ENCODE measurements at places on chromosomes 4 and X.

- DNase-seq = no peak
Observed at GRCh38 chrX:105645667-105646357, 176.5 kb upstream of the NRK start.

- no peak for DNase-seq
Observed at GRCh38 chr4:14545163-14545562, 457.1 kb upstream of the CPEB2 start.

DNA sequence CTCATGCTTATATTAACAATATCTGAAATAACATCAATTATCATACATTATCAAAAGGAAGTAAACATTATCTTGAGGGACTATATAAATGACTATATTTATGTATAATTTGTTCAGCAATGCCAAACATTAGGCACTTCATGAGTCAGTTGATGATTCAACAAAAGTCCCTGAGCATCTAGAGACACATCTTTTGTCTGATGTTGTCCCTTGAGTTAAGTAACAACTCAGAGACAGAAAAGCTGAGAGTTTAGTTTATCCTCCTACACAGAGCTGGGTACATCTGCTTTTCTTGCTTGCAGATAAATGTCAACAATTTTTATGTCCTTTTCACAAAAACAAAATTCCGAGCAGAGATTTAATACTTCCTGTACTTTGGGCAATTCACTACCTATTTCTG is 311.1 kb downstream of the INPP4B start:
- no peak for DNase-seq

DNA sequence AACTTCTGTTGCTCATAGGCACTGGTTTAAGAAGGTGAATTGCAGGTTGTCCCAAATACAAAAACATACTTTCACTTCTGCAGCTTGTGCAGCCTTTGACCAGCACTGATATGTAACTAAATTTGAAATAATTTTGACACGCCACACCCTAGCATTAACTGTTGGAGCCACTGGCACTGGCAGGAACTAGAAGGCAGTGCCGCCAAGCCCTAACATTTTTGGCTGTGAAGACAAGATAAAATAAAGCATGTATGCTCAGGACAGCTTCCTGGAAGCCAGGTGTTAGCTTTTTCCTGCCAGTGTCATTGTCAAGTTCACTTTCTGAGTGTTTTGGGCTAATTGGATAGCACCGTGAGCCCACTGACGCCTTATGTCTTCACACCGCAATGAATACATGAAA is 65.3 kb upstream of the FBXW7 start:
- no peak for DNase-seq

DNA sequence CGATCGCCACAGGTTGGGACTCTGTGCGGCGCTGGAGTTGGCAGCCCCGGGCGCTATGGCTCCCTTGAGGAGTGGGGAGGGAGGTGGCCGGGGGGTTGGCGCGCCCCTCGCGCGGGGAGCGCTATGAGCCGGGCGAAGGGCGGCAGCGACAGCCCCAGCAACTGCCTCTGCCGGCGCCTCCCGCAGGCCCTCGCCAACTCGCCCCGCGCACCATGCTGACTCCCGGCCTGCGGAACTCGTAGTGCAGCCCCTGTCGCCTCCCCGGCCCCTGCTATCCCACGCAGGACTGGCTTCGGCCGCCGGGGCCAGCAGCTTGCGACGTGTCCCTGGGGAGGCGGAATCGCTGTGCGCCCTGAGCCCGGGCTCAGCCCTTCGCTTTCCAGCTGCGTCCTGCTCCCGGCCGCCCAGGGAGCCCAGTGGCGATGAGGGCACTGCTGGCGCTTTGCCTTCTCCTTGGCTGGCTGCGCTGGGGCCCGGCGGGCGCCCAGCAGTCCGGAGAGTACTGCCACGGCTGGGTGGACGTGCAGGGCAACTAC is 415 bp downstream of the SHISA3 start:
- DNase-seq = no peak

GRCh38 chr4:103754844-103755243 is 35.1 kb upstream of the TACR3 start:
- DNase-seq = no peak

DNA sequence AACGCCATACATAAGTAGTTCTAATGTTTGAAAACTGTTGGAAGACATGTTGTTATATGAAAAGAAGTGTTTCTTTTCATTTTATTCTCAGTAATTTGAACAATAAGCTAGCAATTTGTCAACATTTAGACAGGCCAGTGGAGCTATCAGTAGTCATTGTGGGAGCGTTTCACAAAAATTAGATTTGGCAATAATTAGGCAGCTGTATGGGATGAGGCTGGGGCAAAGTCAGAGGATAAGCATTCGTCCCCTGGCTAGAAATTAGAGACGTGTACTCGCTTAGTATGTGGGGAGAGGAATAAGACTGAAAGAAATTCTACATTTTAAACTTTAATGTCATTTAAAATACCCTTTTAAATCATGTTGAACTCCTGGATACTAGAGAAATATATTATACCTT is 70.6 kb downstream of the TMEM144 start:
- no peak for DNase-seq

DNA sequence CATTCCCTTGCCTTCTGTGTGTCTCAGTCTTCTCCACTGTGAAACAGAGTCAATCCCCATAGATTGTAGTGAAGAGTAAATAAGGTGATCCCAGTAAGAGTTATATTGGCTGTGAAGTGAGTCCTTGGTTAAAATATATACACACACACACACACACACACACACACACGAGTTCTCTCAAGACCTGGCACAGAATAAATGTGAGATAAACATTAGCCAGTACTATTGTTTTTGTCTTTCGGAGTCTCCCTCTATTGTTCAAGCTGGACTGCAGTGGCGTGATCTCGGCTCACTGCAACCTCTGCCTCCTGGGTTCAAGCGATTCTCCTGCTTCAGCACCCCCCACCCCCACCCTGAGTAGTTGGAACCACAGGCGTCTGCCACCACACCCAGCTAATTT is 44.8 kb upstream of the FAM156A start:
- no peak for DNase-seq

- DNase-seq = no peak
Observed at GRCh38 chrX:104854188-104854587, 288.2 kb downstream of the IL1RAPL2 start.

- DNase-seq = peak; percentile 8
Observed at GRCh38 chr4:100823066-100823992, 305.5 kb upstream of the EMCN start.

DNA sequence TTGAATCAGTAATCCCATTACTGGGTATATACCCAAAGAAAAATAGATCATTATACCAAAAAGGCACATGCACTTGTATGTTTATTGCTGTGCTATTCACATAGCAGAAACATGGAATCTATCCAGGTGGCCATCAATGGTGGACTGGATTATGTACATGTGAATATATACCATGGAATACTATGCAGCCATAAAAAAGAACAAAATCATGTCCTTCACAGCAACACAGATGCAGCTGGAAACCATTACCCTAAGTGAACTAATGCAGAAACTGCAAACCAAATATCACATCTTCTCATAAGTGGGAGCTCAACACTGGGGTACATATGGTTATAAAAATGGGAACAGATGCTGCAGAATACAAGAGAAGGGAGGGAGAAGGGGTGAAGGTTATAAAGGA is 110.7 kb downstream of the ABCB7 start:
- no peak for DNase-seq

DNA sequence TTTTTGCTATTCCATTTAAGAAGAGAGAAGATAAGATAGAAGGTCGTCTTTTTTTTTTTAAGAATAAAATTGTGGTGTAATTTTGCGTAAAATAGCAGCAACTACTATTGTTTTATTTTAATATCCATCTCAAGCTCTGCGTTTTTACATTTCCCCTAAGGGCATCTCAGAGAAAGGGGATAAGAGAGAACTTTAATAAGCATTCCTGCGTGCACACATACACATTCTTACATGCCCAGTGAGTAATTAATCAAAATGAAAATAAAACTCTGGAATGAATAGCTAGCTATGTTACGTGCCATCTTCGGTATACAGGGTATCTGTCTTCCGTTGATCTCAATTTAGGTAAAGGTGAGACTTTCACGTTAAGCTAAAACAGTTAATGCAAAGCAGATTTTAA is 200.3 kb upstream of the TENM3 start:
- no peak for DNase-seq

DNA sequence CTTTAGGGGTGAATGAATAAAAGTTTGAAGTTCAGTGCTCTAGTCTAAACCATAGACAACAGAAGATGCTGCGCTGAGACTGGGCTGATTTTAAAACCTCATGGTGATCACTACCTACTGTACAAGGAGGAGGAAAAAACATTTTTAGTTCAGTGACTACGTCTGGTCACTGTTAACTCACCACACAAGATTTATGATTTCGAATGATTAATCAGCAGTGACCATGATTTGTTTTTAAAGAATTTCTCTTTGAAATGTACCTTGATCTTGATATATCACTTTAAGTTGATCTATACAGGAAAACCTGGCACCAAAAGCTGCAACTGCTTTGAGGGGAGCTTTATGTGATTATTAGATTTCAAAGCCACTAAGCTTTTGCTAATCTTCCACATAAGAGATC is 286.3 kb downstream of the PDGFC start:
- DNase-seq = peak; percentile 30

DNA sequence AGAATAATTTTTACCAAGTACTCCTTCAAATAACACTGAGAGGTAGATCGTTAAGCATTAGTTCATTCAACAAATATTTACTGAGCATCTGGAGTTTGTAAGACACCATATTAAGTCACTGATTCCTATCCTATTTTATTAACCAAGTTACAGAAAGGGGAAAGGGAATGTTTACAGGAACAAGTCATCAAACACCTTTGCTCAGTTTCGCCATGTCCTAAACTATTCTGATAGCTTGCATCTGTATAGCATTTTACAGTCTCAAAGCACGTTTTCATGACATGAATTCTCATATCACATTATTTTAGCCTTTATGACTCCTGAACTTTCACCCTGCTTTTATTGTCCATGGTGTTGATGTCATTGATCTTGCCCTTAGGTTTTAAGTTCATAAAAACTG is 89.2 kb downstream of the AREG start:
- no peak for DNase-seq

DNA sequence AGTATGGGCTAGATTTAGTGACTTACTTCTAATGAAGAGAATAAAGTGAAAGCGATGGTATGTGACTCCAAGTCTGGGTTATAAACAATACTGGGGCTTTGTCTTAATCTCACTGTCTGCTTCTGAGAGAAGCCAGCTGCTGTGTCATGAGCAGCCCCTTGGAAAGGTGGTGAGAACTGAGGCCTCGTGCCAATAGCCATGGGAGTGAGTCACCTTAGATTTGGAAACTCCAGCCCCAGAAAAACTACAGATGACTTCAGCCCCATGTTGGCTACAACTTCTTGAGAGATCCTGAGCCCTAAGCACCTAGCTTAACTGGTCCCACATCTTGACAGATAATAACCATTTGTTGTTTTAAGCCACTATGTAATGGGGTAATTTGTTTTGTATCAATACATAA is 77.6 kb downstream of the CWH43 start:
- DNase-seq = no peak

GRCh38 chrX:10054396-10054795 is 87.2 kb downstream of the CLDN34 start:
- no peak for DNase-seq

DNA sequence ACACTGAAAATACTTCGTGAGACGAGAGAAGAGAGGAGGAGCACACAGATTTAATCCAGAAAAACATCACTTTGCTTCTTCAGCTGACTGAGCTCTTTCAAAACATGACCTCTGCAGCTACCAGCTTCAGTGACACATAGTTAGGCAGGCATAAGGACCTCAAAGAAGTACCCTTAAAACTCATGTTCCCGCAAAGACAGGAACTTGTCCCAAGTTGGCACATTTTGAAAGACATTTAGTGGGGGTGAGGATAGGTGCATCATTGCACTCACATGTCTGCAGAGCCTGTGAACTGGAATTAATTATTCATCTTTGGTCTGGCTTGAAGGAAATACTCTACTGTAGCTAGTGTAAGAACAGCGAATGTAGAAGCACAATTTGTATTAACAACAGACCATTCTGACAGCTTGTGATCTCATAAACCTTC is 221.8 kb downstream of the MGST2 start:
- DNase-seq = peak; percentile 24

DNA sequence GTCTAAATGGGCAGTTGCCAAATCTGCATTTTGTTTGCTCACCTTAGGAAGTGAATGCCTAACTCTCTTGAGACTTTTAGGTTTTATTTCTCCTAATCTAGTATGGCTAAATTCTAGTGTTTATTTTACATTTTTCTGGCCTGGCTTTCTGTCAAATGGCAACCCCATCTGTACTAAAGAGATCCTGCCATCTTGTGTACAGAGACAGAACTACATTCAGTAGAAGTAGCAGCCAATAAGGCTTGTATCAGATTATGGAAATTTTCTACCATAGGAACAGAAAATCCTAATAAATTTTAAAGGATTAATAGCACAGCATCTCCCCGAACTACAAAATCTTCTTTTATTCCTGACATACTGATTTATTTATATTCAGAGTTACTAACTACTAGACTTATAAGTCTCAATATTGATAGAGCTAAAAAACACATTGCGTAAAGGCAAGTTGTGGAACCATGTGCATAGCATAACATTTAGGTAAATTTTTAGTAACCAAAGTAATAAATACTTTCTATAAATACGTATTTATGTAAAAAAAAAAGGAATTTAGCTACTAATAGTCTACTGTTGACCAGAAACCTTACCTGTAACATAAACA is 45.5 kb downstream of the TMEM144 start:
- peak; percentile 16 for DNase-seq

DNA sequence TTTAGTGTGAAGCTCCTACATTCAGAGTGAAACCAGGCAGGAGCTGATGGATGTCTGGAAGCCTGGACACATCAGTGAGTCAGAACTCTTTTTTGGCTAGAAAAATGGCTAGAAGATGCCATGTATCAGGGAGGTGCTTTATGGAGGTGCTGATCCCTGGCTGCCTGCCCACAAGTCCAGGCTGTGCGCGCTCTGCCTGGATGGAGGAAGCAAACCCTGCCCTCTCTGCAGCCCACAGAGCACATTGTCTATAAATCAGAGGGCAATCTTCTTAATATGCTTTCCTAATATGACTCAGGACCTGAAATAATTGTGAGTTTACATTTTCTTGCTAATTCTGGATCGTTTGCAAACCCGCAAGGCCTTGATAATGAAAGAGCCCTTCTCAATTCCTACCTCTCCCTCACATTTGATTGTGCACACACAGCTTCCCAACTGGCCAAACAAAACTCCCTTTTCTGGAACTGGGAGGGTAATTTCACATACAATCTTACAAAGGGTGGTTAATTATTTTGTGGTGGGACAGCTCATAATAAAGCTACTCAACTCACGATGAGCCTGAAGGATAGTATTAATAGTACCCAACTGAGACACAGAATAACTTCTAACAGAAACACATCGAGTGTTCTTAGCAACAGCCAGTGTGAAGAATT is 11.7 kb downstream of the MFAP3L start:
- DNase-seq = peak; percentile 81

- DNase-seq = no peak
Observed at GRCh38 chrX:112751076-112751475, 71.3 kb upstream of the LHFPL1 start.

GRCh38 chrX:133523526-133523925 is 108.2 kb upstream of the GPC4 start:
- DNase-seq = no peak

DNA sequence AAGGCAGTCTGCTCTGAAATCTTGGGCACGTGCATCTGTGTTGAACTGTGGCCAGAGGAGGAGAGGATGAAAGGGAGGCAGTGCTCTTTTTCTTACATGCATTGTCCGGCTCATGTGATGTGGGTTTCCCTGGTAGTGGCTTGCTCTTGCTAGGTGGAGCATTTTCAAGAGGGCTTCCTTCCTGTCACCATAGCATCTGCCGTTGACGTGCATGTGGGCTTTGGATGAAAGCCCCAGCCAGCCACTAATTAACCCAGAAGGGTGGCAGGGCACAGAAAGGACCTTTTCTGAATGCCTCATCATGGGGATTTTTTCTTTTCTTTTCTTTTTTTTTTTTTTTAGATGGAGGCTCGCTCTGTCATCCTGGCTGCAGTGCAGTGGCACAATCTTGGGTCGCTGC is 121.3 kb downstream of the GPR143 start:
- DNase-seq = no peak
